NCI-H1048 (cell line): ENCODE measurements at places on chromosomes 7 and 10.
A peak's percentile ranks its signal among the peaks of the same experiment; 100 is the strongest.

DNA sequence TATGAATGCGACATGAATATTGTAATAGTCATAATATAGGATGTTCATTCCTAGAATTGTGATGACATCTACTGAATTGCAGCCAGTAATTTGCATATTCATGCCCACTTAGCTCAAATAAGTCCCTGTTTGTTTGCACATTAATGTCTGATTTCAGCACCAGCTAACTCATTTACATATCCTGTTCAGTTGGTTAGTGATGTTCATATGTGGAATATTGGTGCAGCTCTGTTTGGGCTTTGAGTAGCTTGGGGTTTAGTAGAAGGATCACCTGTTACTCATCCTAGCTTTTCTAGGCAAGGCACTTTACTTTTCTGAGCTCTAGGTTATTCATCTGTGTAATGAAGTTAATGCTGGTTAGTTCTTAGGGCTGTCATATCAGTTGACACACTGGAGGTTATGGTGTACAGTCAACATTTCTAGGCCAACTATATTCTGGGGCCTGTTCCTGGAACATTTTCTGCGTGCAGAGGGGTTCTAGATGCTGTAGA lies 238.4 kb downstream of the EXOC4 start:
- peak; percentile 47 for DNase-seq

GRCh38 chr10:116888380-116889055 lies 39.2 kb downstream of the ENO4 start:
- DNase-seq: no peak

GRCh38 chr7:82723411-82723810 lies 279.8 kb upstream of the CACNA2D1 start:
- DNase-seq: no peak

DNA sequence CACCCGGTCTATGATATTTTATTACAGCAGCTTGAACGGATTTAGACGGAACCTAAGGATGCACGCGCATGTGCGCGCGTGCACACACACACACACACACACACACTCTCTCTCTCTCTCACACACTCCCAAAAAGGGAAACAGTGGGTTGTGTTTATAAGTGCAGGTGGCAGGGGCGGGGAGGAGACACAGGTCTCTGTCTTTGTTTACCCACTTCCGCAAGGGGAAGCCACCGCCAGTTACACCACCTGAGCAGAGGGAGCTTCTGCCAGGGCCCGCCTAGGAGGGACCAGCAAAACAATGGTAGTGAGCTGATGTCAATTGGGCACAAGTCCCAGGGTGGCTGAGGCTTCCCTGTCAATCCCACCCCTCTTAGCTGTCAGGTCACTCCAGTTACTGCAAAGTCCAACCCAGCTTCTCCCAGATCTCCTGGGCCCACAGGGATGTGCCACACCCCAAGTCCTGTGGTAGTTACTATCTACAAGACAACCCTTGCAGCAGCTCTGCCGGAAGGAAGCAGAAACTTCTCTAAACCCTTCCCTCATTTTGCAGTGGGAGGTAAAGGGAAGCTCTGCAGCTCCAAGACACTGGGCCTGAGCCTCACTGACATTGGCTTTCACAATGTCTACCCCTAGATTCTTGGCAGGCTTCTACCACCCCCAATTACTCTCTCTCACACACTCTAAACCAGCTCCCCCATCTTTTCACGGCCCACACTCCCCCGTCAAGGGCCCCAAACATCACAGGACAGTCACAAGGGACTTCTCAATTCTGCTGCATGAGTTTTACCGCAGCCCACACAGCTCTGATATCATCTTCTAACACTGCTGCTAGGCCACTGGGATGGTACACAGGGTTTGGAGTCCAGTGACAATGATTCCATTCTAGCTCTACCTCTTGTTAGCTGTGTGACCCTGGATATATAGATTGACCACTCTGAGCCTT lies 17.6 kb downstream of the ANXA11 start:
- DNase-seq: no peak

- DNase-seq: no peak
Measured at GRCh38 chr7:52498366-52498765, 537.1 kb upstream of the POM121L12 start.

DNA sequence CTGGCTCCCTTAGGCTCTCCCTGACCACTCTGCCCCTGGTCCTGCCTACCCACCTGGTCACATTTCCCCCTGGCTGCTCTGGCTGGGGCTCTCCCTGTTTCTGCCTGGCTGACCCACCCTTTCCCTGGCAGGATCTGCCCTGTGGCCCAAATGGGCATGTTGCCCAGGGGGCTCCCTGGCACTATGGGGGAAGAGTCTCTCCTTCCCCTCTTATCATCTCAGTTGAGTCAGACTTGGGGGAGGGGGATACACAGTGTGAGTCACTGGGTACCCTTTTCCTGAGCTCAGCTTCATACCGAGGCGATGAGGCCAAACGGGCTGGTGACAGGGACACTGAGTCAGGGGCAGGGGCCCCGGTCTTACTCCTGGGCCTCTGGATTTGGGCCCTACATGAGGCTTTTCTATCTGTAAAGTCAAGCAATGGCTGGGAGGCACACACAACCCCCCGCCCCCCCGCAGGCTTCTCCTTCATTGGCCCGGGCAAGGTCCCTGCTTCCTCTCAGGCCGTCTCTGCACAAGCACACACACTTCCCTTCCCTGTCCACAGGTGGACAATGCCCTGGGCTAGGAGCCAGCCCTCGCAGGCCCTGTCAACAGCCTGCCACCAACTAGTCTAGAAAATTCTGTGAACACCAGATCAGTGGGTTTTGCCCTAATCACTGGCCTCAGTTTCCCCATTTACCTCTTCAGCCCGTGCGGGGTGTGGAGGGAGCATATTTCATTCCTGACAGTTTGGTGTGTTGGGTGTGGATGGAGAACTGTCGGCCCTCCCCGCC lies 627 bp upstream of the FLNC start:
- DNase-seq: no peak

DNA sequence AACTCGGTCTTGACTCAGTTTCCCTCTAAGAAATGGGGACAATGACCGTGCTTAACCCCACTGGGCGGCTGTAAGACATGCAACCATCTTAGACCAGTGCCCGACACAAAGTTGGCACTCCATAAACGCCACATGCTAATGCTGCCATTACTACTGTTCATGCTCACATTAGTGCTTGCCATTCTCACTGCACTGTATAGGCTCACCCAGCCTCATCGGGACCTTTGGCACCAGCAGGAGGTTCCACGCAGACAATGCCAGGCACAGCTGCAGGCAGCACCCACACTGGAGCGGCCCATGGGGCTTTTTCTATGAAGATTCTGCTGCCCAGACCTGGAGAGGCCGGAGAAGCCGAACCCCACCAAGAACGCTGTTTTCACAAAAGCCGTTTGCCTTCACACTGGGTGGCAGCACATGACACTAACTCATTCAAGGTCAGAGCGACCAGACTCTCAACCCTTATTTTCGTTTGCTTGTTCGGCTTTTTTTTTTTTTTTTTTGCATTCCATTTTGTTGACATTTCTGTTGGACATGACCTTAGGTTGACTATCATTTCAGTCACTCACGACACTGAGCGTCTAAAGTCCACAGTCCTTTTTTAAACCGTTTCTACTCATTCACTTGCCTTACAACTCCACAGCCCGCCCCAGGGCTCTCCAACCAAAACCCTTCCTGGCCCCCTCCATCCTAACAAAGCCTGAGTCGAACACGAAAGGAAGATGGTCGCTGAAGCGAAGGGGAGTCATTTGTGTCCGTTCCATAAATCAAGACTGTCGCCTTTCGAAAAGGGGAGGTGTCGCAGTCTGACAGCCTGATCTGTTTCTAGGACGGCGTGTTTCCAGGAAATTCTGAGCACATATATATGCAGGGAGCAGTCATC lies 124.4 kb upstream of the RNF32 start:
- DNase-seq: no peak

DNA sequence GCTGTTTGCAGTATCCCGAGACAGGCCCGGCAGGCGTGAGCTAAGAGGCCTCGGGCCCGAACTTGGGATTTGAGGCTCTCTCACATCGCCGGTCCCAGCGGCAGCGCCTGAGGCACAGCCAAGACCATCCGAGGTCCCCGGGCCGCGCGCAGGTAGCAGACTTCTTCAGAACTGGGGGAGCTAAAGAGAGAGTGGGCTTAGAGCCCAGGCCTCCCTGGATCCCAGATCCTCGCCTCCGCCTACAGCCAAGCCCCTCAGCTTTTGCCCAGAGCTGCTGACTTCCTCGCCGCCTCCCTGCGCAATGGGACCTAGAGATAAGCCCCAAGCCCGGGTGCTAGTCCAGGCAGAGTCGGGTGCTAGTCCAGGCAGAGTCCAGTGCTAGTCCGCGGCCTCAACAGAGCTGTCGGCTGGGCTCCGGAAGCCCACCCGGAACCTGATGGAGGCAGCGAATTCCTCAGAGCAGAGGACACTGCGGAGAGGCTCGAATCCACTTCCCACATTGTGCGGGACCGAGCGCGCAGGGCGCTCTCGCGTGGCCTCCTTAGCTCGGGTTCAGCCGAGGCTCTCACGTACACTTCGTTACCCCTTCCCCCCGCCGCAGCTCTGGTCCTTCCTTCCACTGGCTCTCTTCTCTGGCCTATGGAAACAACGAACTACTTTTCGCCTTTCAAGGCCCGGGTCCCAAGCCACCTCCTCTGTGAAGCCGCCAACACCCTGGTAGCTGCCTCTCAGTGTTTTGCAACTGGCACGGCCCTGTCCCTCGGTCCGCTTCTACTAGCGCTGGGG lies 5.8 kb downstream of the LBX1 start:
- no peak for DNase-seq

DNA sequence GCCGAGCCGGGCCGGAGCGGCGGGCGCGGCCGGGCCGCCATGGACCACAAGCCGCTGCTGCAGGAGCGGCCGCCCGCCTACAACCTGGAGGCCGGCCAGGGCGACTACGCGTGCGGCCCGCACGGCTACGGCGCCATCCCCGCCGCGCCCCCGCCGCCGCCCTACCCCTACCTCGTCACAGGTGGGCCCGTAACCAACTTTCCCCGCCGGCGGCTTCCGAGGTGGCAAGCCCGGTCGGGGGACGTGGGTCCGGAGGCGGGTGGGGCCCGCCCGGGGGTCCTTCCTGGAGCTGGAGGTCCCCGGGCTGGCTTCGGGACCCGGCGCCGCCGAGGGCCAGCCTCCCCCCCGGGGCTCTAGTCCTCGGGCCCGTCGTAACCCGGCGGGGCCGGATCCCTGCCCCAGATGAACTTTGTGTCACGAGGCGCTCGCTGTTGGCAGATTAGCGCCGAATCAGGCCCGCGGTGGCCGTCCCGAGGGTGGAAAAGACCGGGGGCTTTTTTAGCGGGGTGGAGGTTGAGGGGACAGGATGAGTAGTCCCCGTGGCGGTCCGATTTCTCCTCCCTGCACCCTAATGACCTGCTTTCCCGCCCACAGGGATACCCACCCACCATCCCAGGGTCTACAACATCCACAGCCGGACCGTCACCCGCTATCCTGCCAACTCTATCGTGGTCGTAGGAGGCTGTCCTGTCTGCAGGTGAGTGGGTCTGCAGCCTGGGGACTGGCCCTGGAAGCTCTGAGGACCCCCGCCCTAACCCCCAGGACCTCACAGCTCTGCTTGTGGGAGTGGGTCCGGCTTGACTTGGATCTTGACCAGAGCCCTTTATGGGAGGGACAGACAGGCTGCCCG lies 496 bp downstream of the BRI3 start:
- no peak for DNase-seq

DNA sequence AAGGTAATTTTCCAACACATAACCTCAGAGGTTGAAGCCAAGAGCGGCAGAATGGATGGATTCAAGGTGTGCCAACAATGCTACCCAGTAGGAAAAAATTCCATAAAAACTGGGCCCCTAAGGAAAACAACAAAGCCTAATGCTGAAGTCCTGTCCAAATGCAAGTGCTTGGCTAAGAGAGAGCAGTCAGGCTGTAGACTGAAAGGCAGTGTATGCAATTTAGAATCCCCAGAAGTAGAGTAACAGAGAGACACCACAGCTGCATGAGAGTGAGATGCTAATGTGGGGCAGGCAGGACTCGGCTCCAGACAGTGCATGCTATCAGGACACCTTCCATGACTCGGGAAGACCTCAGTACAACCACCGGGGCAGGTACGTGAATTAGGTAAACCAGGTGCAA lies 124.5 kb downstream of the ZFAND4 start:
- no peak for DNase-seq

DNA sequence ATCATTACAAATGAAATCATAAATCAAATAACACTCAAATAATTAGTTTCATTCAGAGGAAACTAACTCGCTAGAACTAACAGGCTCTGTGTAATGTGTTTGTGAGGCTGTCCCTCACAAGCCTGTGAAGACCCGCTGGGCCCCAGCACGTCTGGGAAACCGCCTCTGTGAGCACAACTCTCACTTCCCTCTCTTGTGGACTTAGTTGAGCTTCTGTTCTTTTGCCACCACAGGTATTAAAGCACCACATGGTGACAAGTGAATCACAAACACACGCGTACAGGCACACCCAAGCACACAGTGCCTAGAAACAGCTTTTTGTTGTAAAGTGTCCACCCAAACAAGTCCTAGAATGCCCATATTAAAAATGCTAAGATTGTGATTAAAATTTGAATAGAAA lies 51.0 kb downstream of the ZNF777 start:
- no peak for DNase-seq
